Kidney capillary endothelial cell (primary cell): ENCODE measurements at places on chromosomes 3 and 15.
A peak's percentile ranks its signal among the peaks of the same experiment; 100 is the strongest.

GRCh38 chr3:107416138-107416537 is 38.9 kb downstream of the CCDC54 start:
- no peak for DNase-seq

DNA sequence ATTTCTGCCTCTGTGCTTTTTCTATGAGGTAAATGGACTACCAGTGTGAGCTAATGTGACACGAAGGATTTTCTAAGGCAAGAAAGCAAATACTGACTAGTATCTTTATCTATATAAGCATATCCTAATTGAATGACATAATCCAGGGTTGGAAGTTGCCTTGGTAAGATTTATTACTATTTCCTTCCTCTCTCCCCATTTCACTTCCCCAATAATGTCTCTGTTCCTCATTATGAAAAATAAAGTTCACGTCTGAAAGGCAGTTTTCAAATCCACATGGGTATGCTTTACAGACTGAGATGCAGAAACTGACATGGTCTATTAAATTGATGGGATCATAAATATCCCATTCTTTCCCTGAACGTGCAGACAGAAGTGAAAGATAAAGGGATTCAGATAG is 86.0 kb downstream of the DTWD1 start:
- no peak for DNase-seq

- DNase-seq: no peak
Measured at GRCh38 chr15:71362987-71363968, 248.0 kb downstream of the THSD4 start.

- no peak for DNase-seq
Measured at GRCh38 chr3:122148941-122149627, 34.4 kb upstream of the CASR start.

DNA sequence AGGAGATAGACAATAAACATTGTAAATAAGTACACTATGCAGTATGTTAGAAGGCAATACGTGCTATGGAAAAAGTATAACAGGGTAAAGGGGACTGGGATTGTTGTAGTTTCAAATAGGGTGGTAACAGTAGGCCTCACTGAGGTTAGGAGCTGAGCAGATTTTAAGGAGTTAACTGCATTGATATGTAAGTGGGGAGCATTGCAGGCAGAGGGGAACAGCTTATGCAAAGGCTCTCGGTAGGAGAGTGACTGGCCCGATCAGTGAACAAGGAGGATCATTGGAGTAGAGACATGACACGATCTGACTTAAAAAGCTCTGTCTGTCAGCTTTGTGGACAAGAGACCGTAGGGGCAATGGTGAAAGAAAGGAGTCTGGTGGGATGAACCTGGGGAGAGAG is 46.8 kb downstream of the PCCB start:
- no peak for DNase-seq

DNA sequence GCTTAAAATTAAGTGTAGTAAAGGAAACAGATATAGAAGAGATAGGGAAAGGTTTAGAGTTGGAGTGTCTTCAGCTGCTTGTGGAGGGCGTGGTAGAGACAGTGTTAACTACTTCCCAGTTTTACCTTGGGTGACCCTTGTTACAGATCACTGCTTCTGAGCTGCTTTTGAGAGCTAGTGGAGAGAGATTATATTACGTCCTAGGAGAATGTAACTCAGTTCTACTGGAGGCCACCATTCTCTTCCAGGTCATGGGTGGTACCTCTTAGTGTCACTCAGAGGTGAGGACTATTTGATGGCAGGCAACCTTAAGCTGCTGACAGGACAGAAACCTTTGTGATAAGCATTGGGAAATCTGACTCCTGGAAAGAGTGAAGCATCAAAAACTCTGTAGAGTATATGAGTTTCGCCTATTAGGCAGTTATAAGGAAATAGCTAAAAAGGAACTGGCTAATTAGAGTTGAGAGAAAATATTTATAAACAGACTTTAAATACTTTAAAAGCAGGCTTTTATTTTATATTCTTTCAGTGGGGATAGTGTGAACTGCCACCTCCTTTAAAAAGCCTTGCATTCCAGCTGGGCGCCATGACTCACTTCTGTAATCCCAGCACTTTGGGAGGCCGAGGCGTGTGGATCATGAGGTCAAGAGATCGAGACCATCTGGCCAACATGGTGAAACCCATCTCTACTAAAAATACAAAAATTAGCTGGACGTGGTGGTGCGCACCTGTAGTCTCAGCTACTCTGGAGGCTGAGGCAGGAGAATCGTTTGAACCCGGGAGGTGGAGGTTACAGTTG is 106.5 kb downstream of the ZNF609 start:
- no peak for DNase-seq

DNA sequence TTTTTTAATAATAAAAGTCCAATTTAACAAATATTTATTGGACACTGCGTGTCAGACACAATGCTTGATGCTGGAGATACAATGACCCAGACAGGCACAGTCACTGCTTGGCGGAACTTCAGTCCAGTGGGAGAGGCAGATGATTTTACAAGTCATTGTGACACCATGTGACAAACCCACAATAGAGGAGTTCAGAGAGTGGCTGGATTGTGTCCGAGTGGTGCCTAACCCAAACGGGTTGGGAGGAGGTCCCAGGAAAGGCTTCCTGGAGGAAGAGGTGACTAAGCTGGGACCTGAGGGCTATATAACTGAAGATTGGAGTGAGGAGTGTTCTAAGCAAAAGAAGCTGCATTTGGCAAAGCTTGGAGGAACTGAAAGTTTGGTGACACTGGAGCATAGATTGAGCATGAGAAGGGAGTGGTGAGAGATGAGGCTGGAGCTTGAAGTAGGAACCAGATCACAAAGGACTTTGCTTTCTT is 41.4 kb downstream of the CRTC3 start:
- peak; percentile 83 for DNase-seq

GRCh38 chr3:105880681-105881290 is 12.0 kb upstream of the CBLB start:
- DNase-seq: no peak

DNA sequence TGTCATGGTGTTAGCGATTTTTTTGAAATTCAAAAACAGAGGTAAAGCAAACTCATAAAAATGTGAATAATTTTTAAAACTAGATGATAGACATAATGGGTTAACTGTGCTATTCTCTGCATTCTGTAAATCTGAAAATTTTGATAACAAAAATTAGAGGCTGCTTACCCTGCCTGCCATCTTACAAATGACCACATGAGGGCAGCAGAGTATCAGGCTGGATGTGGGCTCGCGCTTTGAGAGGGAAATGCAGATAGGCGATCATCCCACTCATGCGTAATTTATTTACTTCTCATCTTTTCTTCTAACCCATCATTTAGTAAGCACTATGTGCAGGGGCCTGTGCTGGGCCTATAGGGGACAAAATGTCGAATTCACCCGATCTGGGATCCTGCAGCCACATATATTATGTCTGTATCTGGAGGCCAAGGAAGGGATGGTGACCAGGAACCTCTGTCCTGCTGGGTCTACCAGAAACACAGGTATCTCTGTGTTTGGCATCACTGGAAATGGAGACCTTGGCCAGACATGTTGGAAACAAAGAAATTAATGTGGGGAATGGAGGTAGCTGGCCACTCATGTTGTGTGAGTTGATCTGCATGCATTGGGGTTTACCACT is 7.8 kb upstream of the RAD18 start:
- peak; percentile 58 for DNase-seq

GRCh38 chr3:156395961-156396710 is 158.8 kb downstream of the SSR3 start:
- DNase-seq: no peak

- DNase-seq: no peak
Measured at GRCh38 chr15:89444241-89445225, 51.9 kb downstream of the RHCG start.

- no peak for DNase-seq
Measured at GRCh38 chr15:48427479-48427878, 96.2 kb downstream of the DUT start.

DNA sequence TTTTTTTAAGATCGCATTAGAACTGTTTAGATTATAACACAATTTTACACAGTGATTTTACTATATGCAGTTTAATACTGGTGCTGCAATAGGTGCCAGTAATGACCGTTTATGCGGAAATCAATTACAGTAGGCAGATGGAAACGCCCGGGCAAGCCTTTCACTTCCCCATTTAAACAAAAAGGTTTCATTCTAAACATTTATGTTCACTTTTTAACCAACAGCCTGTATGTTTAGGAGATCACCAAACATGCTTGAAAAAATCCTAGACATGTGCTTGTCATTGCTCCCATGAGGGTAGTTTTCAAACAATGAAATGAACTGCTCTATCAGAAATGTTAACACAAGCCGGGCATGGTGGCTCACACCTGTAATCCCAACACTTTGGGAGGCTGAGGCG is 2.7 kb downstream of the BNIP2 start:
- no peak for DNase-seq

- peak; percentile 68 for DNase-seq
Measured at GRCh38 chr15:38202361-38202760, 50.3 kb upstream of the SPRED1 start.

DNA sequence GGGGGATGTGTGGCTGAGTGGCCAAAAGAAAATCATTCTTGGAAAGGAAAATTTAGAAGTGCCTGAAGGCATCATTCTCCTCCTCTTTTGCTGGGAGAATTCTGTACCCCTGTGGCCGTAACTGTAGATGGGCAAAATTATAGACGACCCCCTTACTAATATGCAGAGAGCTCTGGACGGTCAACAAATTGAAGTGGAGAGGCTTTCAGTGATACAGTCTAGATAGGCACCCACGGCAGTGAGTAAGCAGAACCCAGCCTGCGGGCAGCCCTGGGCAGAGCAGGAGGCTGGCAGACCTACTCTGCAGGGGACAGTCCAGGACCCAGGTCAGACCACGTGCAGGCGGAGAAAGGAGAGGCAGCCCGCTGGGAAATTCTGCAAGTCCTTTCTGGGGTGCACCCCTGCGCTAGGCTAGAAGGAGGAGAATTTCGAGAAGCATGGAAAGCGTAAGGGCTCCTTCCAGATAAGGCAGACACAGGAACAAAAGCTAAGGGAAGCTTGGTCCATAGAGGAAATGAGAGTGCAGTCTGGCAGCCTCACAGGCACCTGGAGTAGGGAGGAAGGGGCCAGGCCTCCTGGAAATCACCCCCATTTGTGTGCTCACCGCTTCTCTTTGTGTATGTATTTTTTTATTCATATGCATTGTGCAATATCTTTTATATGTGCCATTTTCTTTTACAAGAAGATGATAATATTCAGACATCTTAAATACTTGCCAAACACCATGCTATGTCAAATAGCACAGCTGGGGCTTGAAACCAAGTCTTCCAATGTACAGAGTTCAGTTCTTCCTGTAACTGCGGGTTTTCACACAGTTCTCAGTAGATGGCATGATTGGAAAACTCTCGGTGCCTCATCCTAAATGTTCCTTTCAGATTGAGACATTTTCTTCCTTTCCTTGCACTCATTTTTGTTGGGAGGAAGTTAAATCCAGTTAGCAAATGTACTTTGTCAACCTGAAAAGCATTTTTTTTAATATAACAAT is 40.2 kb downstream of the LRRK1 start:
- peak; percentile 7 for DNase-seq

DNA sequence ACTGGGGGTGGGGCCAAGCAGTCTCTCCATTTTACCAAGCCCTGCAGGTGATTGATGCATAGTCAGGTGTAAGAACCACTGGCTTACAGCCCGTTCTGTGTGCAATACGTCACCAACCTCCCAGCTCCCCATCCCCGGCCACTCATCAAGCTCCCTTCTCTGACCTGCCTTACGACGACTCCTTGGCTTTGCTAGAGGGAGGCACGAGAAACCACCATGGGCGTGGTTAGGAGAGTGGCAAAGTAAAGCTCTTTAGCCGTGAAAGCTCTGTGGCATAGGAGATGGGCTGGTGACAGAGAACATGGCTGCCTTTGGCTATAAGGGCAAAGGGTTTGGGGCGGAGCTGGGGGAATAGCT is 109.1 kb downstream of the BDH1 start:
- DNase-seq: no peak

DNA sequence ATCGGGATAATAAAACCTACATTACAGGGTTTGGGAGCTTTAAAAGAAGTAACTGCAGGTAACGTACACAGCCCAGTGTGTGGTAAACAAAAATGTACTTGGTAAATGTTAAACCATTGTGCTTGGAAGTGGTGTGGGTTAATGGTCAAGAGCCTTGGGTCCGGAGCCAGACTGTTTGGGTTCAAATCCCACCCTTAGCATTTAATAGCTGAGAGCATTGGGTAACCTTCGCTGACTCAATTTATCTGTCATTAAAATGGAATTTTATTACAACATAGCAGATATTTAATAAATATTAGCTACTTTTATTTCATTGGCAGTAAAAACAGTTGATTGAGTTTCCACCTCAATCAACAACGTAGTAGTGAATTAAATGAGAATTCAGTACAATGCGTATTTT is 1.5 kb downstream of the FSTL1 start:
- DNase-seq: no peak

DNA sequence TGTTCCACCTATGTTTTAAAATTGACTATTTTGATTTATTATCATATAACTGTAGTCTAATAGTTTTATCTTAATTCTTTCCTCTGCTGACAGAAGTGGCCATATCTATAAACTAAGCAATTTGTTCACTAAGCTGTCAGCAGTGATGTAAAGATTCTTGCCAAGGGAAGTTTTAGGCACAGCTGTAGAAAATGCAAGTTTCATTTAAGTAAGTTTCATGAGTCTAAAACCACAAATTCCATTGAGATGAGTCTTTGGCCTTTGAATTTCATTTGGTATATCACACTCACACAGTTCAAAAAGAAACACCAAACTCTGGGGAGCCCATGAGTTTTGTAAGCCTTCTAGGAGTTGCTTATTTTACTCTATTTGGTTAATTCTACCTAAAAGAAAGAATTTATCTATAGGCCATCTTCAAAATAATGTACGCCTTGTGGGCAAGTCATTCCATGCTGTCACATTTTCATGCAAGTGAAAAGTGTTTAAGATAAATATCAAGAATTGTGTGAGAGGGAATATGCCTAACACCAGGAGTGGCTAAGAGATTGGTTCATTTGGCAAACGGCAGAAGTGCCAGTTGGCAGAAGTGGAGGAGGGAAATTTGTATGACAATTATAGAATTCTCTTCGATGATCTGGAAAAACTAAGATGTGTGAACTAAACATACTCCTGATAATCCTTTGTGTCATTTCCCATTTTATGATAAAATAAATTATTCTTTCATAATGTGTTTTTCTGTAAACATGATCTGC is 292.9 kb downstream of the ZIC4 start:
- DNase-seq: no peak

DNA sequence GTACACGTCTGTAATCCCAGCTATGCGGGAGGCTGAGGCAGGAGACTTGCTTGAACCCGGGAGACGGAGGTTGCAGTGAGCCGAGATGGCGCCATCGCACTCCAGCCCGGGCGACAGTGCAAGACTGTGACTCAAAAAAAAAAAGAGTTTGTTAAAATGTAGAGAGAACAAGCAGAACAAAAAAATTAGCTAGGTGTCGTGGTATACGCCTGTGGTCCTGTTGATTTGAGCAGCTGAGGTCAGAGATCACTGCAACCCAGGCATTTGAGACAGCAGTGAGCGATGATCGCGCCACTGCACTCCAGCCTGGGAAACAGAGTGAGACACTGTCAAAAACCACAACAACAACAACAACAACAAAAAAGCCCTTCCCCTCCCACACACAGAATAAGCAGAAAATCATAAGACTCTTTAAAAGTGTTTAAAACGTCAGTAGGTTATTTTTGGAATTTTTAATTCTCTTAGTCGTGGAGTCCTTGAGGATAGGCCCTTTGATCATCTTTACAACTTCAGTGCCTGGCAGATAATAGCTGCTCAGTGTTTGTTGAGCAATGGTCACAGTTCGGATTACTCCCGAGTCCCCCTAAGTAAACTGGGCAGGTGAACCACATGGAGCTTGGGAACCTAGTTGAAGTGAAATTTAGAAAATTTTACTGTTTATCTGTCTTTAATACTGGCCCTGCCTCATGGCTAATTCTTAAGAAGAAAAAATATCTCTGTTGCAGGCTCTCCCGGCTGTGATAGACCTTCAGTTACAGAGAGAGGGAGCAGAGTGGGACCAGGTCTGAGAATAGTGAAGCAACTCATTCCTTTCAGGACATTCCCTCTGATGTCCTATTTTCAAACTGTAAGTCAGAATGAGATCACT is 6.2 kb downstream of the NIPA2 start:
- DNase-seq: no peak
